Left lobe of liver (tissue), 2 donors: ENCODE measurements at places on chromosomes 5 and 9. TPM values are rescaled to one million over a fixed set of nuclear protein-coding genes. Genes with fewer than 3 reads are reported as not detected.

DNA sequence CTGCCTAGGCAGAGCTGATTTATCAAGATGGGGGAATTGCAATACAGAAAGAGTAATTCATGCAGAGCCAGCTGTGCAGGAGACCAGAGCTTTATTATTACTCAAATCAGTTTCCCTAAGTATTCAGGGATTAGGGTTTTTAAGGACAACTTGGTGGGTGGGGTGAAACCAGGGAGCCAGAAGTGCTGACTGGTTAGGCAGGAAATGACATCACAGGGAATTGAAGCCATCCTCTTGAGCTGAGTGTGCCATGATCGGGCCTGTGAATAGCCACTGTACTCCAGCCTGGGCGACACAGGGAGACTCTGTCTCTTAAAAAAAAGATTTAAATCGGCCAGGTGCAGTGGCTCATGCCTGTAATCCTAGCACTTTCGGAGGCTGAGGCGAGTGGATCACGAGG lies 45.3 kb upstream of the CDK5RAP2 start:
- DNase-seq, result no peak

DNA sequence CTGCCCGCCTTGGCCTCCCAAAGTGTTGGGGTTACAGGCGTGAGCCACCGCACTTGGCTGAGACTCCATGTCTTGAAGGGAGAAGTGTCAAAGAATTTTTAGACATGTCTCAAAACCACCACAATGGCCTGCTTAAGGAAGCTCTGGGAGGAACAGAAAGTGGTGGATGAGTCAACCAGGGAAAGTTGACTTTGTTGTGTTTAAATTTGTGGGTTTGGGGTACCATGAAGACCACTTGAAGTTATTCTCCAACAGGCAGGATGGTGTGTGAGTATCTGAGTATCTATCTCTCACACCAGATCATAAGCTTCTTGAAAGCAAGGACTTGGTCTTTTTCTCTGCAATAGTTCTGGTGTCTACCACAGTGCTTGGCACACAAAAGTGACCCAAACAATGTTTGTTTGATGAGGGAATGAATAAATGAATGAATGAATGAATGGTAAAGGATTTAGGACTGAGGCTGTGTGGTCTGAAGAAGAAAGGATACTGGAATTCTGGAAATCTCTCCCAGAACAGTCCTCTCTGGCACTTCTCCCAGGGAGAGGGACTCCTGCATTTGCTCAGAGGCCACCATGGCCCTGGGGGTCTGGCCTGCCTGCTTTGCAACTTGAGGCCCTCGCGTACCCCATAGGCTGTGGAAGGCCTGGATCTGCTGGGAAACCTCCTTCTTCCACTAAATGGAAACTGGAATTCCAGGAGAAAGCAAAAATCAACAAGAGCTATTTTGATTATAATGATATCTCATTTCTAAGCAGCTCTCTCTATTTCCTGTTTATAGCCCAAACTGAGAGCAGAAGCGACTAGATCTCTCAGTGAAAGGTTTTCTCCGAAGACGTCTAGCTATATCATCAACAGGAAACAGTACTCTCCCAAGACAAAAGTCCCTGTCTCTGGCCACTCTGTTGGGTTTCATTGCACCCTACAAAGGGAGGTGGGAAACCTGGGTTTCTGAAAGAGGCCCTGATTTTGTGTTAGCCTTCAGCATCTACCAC lies 187.9 kb downstream of the PALM2AKAP2 start:
- no peak for DNase-seq

DNA sequence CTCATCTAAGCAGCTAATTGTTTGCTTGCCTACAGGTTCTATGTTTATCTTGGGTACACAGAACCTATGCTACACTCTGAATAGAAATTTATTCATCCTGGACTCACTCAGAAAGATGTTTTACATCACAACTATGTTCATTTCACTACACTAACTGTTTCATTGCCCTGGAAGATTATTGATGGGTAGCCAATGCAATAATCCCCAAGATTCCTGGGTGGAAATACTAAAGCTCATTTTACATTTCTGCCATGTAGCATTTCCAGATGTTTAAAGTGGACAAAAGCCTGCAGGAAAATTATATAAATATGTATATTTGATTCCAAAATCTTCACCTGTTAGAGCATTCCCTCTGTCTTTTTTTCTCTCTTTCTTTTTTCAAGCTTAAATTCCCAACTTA lies 51.9 kb upstream of the IL7R start:
- DNase-seq, result no peak

DNA sequence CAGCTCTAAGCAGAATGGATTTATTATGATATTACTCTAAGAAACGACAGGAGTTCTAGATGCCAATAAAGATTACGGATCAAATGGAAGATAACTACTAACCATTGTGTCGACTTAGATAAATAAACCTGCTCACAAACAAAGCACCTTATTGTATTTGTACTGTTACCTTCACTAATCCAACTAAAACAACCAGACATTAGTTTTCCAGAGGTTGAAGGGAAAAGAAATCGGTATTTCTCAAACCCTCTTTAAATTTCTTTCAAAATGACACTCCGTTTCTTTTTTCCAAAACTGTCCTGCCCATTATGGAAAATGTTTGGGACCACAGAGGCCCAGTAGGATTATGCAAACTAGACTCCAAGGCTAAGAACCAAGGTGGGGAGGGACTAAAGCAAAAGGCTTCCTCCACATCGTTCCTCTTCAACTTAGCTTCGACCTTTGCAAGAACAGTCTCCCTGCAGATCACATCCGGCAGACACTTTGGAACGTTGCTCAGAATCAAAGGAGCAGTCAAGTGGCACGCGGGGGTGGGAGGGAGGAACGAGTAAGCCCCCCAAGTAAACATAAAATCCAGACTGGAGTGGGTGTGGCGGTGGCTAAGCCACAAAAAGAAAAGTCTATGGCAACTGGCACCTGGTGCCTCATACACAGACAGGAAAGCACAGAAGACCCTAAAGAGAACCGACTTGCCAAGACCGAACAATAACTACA lies 2.7 kb downstream of the MLLT3 start:
- DNase-seq, result no peak

- DNase-seq, result no peak
Measured at GRCh38 chr9:76370396-76371023, 23.7 kb downstream of the RFK start.

GRCh38 chr9:99235926-99236634 lies 14.0 kb downstream of the SEC61B start:
- DNase-seq, result no peak

GRCh38 chr9:13274886-13275641 lies 4.4 kb downstream of the MPDZ start:
- DNase-seq, result no peak

GRCh38 chr5:69279517-69279916 lies 44.8 kb downstream of the CDK7 start:
- DNase-seq, result no peak

DNA sequence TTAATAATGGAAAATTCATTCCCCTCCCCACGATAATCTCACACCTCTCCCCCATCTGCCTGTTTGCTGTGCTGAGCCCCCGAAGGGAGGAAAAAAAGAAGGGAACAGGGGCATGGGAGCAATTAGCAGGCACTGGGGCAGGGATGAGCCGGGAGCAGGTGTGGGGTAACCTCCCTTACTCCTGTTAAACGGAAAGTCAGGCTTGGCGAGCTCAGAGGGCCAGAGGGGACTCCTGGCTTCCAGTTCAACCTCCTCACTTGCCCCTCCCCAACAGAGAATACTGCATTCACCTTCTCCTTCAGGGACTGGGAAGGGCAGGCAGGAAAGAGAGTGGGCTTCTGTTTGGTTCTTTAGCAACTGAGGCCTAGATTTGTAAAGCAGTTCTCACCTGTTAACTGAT lies 1.6 kb downstream of the AFAP1L1 start:
- no peak for DNase-seq

GRCh38 chr9:5922192-5922591 lies 31.5 kb downstream of the MLANA start:
- no peak for DNase-seq

DNA sequence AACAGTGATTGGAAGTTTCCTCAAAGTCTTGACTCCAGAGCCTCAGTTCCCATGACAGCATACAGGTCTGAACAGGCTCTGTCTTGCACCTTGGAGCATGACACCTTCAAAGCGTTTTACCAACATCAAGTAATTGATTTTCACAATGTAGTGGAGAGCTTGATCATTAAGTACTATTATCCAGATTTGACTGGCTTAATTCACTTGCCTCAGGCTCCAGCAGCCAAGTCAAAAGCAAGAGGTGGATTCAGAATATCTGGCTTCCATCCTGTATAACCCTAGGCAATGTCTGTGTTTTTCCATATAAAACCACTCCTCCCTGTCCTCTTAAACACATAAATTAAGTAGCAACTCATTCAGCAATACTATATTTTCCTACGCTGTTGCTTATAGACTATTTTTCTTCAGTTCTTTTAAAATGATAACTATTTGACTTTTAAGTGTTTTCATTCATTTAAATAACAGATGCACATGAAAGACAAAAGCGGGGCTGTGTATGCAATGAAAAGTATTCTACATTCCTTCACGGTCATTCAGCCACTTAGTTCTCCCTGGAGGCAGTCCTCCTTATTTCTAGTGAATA lies 150.8 kb upstream of the RANBP3L start:
- DNase-seq, result no peak

DNA sequence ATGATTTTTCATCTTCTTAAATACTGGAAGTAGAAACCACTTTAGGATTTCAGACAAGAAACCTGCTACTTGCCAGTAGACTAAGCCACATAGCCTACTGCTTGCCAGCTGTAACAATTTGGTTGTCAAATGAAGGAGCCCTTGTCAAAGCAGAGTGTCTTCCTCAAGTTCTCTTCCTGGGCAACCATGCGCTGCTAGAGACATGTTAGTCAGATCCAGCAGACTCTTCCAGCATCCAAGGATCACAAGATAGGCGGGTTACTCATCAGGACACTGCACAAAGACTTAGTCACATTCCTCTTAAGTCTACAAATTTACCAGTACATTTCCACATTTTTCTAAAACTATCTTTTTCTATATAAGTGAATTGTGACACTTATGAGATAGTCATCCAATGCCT lies 24.4 kb downstream of the SKIC3 start:
- DNase-seq, result no peak

DNA sequence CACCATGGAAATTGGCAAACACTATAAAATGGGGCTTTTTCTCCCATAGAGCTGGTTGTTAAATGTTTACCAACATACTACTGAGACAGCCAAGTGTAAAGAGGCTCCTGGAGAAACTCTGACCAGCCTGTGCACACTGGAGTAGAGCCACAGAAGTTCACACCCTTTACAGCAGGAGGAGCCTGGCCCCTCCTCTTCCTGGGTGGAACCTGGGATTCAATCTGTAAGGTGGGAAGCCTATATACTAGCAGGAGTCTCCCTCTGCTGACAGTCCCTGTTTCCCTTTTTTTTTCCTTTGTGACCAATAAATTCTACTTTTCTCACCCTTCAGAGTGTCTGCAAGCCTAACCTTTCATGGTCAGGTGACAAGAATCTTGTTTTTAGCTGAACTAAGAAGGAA lies 10.4 kb upstream of the SLC30A5 start:
- DNase-seq, result no peak

The ADAMTS2 gene
- total RNA-seq, result 11.9 TPM

The PCDHA9 gene
- not detected for total RNA-seq

The PRUNE2 gene
- total RNA-seq, result 0.78 TPM

The VCAN gene
- total RNA-seq, result 2.3 TPM

The CTXN3 gene
- not detected for total RNA-seq

The RNF183 gene
- 0.20 TPM for total RNA-seq
